ENCODE measurements at places on chromosomes 11 and 22.
A peak's percentile ranks its signal among the peaks of the same experiment; 100 is the strongest.

GRCh38 chr11:47270331-47271271 is 668 bp downstream of the MADD start:
- DNase-seq = no peak

DNA sequence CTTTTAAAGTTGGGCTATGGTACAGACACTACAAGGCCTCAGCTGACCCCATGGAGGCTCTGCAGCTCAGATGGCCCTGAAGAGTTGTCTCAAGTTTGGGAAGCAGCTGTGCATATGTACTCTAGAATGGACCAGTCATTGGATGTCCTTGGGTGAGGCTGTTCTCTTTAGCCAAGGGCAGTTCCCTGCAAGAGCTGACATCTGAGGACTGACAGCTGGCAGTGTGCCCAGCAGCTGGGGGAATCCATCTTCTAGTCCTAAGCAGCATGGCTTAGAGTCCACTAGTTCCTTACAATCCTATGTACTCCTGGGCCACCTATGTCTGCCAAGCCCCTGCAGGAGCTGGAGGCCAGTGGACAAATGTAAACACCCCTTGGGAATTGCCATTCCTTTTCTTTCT is 76.5 kb downstream of the C11orf91 start:
- no peak for DNase-seq

GRCh38 chr22:45903355-45904135 is 73.4 kb downstream of the WNT7B start:
- no peak for DNase-seq

- no peak for DNase-seq
Observed at GRCh38 chr22:25542720-25543402, 21.6 kb upstream of the GRK3 start.

- no peak for DNase-seq
Observed at GRCh38 chr11:71940561-71941219, 11.8 kb downstream of the RNF121 start.

DNA sequence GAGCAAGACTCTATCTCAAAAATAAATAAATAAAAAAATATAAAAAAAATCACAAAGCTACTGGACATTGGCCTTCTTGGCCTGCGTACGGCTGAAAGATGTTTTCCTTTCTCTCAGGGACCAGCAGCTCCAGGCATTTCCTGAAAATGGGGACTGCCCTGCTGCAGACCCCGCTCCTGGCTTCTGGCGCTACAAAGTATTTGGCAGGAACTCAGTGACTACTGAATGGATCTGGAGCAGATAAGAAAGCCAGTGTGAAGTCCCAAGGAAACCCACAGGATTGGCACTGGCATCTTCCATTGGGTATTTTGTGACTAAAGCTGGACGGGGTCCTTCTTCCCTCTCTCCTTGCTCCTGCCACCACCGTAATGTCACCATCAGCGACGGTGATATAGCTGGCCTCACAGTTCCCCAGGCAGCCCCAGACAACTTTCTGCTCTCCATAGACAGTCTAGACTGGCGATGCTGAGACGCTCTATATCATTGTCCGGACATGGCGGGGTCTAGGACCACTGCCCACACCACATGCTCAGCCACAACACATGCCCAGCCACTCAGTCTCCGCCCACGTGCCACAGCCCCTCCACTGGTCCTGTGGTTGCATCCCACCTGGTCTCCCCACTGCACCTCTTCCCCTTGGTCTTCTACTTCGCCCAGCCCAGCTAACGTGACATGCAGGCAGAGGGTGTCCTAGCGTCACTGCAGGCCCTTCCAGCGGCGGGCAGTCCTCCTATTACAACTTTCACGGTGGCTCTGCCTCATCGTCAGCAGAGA is 22.7 kb upstream of the YPEL1 start:
- DNase-seq = no peak

GRCh38 chr22:26460202-26460601 is 23.4 kb downstream of the HPS4 start:
- no peak for DNase-seq

DNA sequence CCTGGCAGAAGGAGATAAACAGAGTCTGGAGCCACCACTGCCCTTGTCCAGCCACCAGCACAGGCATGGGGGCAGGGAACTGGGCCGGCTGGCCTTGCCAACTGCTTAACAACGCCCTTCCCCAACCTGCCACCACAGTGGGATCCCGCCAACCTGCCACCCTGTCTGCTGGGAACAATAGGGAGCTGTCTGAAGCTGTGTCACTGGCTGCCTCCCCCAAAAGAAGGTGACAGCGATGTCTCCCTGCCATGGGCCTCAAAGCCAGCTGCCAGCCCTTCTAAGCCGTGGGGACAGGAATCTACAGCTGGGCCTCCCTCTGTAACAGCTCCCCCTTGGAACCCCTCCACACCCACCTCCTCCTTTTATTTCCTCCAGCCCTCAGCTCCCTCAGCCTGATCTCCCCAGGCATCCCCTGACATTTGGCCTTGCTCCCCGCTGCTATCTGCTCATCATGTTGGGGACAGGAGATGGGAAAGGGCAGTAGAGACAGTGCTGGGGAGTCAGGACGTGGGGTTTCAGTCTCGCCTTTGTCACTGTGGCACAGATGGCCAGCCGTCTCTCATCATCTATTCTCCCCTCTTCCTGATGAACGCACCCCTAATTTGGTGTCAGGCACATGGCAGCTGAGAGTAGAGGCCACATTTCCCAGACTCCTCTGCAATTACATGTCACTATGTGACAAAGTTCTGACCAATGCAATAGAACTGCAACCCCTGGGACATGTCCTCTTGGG is 51.3 kb upstream of the PRDM11 start:
- no peak for DNase-seq

- peak; percentile 48 for DNase-seq
Observed at GRCh38 chr11:126194121-126194543, 17.3 kb downstream of the RPUSD4 start.

GRCh38 chr22:45271667-45272201 is 13.0 kb upstream of the UPK3A start:
- DNase-seq = no peak

- DNase-seq = no peak
Observed at GRCh38 chr11:47667555-47667954, 25.2 kb upstream of the MTCH2 start.

DNA sequence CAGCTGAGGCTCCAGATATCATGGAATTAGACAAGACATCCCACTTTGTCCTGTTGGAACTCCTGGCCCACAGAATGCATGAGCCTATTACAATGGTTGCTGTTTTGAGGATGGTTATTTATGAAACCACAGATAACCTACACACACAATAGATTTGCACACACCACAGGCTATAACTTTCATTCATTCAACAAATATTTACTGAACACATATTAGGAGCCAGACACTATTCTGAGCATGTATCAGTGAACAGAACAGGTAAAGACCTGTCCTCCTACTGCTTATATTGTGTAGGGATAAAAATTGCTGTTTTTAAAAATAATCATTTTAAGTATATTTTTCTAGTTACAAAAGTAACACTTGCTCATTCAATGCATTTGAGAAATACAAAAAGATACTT is 13.4 kb upstream of the LDLRAD3 start:
- DNase-seq = no peak

GRCh38 chr22:31079095-31079642 is 1.9 kb upstream of the SMTN start:
- no peak for DNase-seq

DNA sequence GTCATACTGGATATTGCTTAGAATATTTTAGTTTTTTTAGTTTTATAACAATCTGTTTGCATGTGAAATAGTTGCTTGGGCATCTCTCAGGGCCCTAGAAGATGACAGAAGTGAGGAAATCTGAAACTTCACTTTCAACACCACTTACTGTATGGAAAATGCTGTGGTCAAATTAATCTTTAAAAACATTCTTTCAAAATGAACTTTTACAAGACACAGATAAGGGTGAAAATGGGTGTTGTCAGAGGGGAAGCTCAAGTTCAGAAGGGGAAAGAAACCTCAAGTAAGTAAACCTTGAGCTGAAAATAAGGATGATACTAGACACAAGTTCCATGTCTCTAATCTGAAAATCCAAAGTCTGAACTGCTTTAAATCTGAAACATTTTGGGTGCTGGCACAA is 1840.1 kb upstream of the RAG2 start:
- no peak for DNase-seq

DNA sequence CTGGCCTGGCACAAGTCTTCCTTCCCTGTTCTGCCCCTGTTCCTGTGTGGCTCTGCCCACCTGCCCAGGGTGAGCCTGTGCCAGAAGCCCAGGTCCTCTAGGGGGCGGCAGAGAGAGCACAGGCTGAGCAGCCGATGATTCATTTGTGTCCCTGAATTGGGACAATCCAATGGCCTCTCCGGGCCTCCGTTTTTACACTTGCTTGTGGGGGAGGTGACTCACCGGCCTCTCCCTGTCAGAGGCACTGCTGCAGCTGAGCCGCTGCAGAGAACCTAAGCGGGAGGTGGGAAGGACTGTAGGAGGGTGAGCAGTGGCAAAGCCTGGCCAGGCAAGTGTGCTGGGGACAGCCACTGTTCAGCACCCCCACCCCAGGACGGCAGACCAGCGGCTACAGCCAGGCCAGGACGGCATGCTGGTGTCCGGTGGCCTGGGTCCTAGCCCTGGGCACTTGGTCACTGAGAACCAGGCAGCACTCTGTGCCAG is 65.2 kb upstream of the LMO1 start:
- peak; percentile 90 for DNase-seq

- DNase-seq = no peak
Observed at GRCh38 chr22:20319041-20319744, 667 bp downstream of the DGCR6L start.

- peak; percentile 81 for DNase-seq
Observed at GRCh38 chr11:127003260-127003981, 2.9 kb upstream of the KIRREL3 start.

DNA sequence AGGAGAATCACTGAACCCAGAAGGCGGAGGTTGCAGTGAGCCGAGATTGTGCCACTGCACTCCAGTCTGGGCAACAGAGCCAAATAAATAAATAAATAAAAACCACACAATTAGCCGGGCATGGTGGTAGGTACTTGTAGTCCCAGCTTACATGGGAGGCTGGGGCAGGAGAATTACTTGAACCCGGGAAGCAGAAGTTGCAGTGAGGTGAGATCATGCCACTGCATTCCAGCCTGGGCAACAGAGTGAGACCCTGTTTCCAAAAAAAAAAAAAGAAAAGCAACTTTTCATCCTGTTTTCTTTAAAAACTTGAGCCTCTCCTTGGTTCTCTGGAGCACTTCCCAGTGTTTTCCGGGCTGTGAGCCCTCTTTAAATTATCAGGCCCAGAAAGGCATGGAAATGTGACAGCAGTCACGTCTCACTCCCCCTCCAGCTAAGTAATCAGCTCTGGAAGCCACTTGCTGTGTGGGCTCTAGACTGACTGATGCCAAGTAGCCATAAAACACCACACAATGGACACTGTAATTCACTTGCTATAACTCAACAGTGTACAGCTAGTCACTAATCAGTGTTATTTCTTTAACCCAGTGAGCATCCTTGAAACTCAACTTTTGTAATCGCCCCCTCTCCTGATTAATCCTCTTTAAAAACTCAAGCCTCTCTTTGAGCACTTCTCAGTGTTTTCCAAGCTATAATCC is 13.0 kb upstream of the MCHR1 start:
- DNase-seq = no peak

DNA sequence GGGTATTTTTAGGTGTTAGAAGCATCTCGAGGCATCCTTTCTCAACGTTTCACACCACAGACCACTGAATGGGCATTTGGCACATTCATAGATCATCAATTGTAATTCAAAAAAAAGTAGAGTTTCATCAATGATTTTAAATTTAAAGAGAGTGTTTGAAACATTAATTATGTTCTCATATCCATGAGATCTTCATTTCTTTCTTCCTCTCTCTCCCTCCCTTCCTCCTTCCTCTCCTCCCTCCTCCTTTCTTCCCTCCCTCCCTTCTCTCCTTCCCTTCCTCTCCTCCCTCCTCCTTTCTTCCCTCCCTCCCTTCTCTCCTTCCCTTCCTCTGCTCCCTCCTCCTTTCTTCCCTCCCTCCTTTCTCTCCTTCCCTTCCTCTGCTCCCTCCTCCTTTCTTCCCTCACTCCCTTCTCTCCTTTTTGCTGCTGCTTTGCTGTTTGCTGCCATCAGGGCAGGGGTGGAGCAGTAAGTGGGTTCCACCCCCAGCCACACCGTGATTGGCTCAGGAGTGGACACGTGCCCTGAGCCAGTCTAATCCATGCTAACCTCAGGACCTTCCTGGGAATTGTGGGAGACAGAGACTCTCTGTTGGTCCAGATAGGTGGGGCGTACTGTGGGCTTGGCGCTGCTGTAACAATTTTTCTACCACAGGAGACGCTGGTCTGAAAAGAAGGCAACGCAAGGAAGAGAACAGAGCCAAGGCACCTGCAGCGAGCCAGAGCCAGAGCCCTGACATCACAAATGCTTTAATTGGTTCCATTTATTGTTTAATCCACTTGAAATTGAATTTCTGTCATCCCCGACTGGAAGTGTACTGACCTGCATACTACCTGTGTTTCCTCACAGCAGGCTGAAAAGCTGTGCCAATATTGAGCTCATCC is 33.7 kb upstream of the APOBEC3A start:
- peak; percentile 79 for DNase-seq

DNA sequence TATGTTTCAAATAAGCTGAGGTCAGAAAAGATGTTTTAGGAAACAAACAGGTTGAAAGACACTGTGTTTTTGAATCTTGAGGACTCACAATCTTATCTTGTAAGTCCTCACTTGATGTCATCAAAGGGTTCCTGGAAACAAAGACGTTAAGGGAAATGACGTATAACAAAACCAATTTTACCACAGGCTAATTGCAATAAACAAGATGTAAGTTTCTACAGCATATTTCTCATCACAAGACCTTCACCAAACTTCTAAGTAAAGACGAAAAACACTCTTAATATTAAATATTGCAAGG is 433.5 kb upstream of the FAT3 start:
- no peak for DNase-seq

GRCh38 chr11:26043665-26044064 is 288.3 kb upstream of the ANO3 start:
- DNase-seq = no peak

DNA sequence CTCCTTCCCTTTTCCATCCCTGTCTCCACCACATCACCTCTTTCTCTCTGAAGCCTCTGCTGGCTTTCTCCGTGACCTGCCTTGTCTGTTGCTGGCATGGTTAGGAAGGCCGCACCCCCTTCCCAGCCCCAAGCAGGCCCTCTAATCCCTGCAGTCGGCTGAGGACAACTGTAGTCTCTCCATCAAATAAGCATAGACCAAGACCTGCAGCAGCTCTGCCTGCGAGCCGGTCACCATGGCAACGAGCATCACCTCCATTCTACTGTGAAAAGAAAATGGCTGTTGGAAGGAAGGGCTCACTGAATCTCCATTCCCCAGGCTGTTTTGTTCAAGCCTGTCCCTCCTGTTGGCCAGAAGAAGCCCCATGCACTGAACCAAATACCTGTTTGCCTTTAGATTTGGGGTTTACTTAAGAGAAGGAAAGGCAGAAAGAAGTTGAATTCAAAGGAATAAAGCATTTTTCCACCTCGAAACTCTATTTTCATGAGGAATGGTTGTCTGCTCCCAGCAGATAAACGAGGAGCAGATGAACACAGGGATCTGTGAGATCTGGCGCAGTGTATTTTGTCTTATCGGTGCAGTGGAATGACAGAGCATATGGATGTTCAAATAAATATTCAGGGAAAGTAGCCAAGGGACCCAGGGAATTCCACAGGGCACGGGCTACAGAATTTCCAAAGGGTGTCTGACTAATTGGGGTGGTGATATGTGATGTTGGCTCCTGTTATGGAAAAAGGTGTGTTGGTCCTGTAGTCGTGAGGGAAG is 113.1 kb upstream of the TTC12 start:
- DNase-seq = no peak

All from NCI-H1436 (cell line).